ENCODE measurements at places on chromosomes 4 and X. TPM values are rescaled to one million over a fixed set of nuclear protein-coding genes. Genes with fewer than 3 reads are reported as not detected.

GABRE gene
- total RNA-seq = 11.9 TPM

CFI gene
- 12.8 TPM for total RNA-seq

YIPF7 gene
- total RNA-seq = not detected

TMEM144 gene
- 2.2 TPM for total RNA-seq

NAP1L2 gene
- 7.6 TPM for total RNA-seq

CTAG1A gene
- total RNA-seq = not detected

FREM3 gene
- not detected for total RNA-seq

ASB9 gene
- 9.0 TPM for total RNA-seq

CLCN4 gene
- total RNA-seq = not detected

VSIG1 gene
- total RNA-seq = 231 TPM

MYOZ2 gene
- total RNA-seq = 1.4 TPM

PAGE2 gene
- not detected for total RNA-seq

HTRA3 gene
- 26.8 TPM for total RNA-seq

GRCh38 chr4:145388043-145388442, 93.6 kb upstream of the SMAD1 start:
- no peak for DNase-seq

GRCh38 chr4:185682236-185682635, 129.8 kb downstream of the SORBS2 start:
- no peak for DNase-seq

DNA sequence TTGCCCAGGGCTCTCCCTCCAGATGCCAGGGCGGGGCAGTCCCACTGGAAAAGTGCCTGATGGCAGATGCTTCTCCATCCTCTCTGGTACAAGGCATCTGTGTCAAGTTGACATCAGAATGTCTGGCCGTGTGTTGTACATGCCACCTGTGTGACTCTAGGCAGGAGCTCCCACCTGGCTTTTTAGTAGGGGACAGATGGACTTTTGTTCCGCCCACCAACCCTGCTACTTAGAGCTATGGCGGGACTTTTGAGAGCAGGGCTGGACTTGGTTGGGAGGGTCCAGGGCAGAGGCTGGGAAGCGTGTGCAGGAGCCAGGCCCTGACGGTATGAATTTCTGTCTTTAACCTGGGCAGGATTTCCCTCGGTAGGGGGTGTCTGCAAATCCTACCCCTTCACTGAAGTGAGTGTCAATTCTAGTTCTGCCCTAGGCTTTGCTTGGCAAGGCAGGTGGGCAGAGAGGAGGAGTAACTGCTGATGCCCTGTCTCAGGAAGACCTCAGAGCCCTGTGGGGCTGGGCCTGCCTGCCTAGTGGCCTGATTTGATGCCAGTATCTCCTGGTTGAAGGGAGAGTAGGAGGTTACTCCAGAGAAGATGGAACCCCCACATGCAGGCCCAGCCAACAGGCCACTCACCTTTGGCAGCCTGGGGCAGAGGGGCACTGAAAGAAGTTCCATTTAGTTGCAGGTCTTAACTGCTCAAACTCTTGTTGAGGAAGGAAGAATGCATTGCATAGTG, 99.1 kb downstream of the PJA1 start:
- DNase-seq = no peak

DNA sequence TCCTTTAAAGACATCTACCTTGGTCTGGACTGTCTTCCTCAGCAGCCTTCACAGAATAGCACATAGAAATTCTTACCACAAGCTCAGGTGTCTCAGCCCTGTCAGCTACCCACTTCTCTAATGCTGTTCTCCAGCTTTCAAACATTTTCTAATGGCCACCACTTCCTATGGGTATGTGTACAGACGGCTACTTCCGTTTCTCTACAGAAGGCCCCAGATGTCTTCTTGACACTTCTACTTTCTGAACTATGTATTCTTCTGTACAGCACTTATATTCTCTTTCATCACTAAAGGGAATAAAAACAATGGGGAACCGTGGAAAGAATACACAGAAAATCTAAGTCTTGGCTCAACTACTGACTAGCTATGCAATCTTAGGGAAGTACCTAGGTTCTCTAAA, 13.3 kb downstream of the OPHN1 start:
- no peak for DNase-seq

DNA sequence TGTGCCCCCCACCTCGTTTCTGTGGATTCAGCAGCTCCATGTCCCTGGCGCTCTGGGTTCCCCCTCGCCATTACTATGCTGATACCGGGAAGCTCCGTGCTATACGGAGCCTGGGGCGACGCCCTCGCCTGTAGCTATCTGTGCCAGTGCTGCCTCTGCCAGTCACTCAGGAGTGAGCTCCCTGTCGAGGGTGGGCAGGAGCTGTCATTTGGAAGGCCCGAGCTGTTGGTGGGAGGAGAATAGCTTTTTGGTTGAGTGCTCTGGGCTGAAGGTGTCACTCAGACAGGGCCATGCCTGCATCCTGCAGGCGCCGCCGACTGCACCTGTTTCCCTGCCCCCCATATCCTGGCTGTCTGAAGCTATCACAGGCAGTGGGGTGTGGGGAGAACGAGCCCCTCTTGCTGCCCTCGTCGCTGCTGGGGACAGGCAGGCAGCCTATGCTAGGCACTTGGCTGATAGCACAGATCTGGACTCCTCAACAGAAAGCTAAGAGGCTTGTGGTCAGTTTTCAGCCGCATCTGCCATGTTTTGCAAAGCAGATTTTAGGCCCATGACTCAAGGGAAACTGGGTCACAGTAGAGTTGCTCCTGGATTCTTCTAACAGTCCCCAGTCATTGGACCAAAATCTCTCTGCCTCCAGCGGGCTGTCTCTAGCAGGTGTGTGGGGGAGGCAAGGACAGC, 31.8 kb downstream of the CPLX1 start:
- DNase-seq = no peak

GRCh38 chrX:67545893-67546495, 2.2 kb downstream of the AR start:
- DNase-seq = peak; percentile 60

DNA sequence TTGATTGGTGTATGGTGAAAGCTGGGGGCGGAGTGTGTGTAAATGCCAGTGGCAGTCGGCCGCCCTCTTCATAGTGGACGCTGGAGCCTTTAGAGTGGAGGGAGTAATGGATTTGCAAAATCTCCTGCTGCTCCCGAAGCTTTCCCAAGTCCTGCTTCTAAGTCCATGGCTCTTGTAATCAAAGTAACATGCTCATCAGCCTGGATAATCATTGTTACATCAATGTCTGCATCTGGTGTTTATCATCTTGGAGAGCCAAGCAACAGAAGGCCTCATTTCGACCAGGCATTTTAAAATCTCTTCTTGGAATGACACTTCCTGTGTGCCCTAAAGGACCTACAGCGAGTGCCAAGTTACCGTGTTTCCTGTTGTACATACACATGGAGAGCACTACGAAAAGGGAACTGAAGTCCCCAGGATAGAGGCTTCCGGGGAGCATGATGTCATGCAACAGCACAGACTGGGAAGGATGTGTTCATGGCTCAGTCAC, 32.2 kb downstream of the UNC5C start:
- no peak for DNase-seq

DNA sequence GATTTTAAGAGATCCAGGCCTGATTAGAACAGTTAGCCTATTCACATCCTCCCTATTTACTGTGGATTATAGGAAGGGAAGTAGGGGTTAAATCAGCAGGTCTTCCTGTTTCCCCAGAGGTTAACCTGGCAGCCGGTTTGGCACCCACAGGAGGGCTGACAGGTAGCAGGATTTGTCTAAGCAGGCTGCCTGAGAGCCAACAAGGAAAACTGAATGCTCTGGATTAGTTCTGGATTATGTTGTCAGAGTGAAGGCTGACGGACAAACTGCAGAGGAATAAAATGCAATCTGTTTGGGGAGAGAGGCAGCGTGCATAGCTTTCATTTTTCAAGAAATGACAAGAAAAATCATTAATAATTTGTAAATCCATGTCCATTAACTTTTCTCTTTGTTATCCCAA, 397.1 kb upstream of the FAM241A start:
- DNase-seq = peak; percentile 2

- no peak for DNase-seq
Observed at GRCh38 chr4:21517126-21517859, 431.3 kb downstream of the KCNIP4 start.

GRCh38 chr4:11590132-11590531, 161.4 kb upstream of the HS3ST1 start:
- no peak for DNase-seq

DNA sequence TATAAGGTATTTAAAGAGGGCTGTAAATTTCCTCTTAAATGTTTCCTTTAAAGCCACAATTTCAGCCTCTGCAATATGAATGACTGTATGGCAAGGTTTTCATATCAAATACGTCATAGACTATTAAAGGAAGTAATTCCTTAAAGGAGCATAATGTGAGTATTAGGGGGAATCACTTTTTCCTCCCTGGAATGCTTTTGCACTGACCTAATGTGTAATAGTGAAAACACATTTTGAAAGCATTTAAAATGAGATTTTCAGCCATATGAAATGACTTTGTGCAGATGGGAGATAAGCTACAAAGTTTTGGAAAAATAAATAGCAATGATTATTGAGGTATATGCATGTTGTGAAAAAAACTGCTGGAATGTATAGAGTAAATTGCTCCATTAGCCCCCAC, 17.6 kb downstream of the SLIT2 start:
- DNase-seq = no peak

GRCh38 chrX:7983581-7983980, 56.4 kb upstream of the PNPLA4 start:
- DNase-seq = no peak

GRCh38 chr4:180189666-180190065, 2053.5 kb upstream of the TENM3 start:
- DNase-seq = no peak

DNA sequence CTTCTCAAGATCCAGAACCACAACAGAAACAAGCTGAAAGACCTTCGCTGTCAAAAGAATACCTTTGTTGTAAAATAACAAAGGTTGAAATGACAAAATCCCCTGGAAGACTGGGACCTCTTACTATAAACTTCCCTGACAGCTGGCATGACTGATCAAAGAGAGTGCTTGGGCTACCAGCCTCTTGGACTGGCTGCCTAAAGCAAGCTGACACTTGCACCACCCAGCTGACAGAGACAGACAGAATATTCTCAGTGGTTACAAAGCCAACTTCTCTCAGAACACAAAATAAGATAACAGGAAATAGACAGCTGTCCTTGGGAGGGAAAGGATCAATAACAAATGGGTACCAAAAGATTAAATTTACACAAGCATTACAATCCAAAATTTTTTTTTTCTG, 241.7 kb upstream of the SPOCK3 start:
- DNase-seq = no peak

GRCh38 chr4:67236788-67237187, 308.5 kb downstream of the CENPC start:
- no peak for DNase-seq

- DNase-seq = no peak
Observed at GRCh38 chr4:10091531-10092181, 24.9 kb downstream of the WDR1 start.

DNA sequence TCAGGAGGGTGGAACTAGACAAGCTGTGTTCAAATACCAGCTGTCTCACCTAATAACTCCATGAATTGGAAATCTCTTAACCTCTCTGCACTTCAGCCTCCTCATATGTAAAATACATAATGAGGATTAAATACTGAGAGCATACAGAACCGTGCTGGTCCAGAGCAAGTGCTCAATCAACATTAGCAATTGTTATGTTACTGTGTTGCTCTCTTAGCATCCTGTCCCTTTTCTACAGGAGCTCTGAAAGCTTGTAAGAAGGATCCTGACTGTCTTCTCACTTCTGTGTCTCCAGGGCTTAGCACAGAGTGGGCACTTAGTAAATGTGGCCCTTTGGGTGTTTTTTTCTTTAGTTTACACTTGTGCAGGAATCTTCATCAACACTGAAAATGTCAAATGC, 1456.1 kb upstream of the IGFBP7 start:
- no peak for DNase-seq

- no peak for DNase-seq
Observed at GRCh38 chr4:75598390-75598789, 31.9 kb downstream of the CDKL2 start.

- no peak for DNase-seq
Observed at GRCh38 chrX:124383354-124383753, 37.0 kb downstream of the SH2D1A start.

- no peak for DNase-seq
Observed at GRCh38 chr4:10135260-10135659, 18.7 kb upstream of the WDR1 start.

GRCh38 chr4:99593781-99594641, 19.4 kb downstream of the MTTP start:
- DNase-seq = no peak

DNA sequence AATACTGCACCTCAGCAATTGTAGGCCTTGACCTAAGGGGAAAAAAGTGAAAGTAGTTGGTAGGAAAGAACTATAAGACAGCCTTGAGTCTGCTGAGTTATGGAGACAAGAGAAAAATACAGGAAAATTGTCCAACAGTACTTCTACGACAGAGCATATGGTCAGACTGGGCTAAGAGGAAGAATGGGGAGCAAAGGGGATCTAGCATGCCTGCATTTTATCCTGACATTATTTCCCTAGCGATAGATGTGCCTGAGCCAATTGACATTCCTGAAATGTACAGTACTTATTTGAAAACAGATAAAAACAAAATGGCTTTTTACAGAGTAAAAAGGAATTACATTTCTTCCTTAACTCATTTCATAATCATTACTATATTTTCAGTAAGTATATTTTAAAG, 22.2 kb downstream of the GUCY1A1 start:
- DNase-seq = no peak

- no peak for DNase-seq
Observed at GRCh38 chr4:52096048-52096447, 44.9 kb downstream of the SPATA18 start.

GRCh38 chrX:101136235-101136634, 38.2 kb downstream of the CENPI start:
- DNase-seq = no peak

DNA sequence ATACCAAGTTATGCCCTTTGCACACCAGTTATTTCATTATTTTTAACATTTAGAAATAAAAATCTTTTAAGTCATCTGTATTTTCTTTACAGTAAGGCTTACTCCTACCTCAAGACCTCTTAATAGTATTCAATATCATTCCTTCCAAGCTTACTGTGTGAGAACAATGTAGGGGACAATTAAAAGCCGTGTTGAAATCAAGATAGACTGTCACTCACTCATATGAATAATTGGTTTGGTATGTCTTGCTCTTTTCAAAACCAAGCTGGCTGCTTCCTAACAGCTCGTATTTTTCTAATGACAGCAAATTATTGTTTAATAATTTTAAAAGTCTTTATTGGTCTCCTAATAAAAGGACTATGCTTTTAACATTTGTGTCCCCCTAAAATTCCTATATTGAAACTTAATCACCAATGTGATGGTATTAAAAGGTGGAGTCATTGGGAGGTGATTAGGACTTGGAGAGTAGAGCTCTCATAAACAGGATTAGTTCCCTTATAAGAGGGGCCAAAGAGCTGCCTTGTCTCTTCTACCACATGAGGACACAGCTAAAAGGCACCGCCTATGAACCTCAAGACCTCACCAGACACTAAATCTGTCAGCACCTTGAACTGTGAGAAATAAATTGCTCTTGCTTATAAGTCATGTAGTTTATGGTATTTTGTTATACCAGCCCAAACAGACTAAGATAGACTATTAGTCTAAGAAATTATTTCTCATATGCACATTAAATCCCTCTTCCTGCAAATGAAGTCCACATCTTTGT, 4.1 kb downstream of the ABCB7 start:
- DNase-seq = no peak

- DNase-seq = no peak
Observed at GRCh38 chr4:26529479-26529878, 39.2 kb upstream of the CCKAR start.

GRCh38 chr4:183492791-183493222, 12.1 kb upstream of the ING2 start:
- DNase-seq = no peak
